Skin of body (tissue), 3 donors: ENCODE measurements at places on chromosomes 1 and 21.

GRCh38 chr1:203682473-203683383 lies 56.1 kb downstream of the ATP2B4 start:
- DNase-seq, result no peak

DNA sequence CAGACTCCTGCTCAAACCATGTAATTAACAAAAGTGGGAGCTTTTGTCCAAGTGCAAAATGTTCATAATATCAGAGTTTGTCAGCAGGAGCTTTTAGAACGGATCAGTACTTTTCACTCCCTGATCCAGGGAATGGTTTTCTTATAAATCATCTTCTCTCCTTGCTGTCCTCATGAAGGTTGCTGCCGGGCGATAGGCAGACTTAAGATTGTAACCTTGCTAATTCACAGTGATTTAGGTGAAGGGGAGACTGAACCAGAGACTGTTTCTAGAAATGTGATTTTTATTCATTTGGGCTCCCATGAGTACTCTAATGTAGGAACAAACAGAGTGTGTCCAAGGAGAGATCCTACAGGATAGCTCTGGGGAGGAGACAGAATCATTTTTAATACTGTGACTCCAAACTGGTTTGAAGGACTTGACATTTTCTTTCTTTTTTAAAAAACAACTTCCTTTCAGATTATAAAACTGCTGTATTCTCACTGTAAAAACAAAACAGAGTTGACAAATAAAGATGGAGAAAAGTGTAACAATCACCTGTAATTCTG lies 23.7 kb downstream of the ELAVL4 start:
- no peak for DNase-seq

DNA sequence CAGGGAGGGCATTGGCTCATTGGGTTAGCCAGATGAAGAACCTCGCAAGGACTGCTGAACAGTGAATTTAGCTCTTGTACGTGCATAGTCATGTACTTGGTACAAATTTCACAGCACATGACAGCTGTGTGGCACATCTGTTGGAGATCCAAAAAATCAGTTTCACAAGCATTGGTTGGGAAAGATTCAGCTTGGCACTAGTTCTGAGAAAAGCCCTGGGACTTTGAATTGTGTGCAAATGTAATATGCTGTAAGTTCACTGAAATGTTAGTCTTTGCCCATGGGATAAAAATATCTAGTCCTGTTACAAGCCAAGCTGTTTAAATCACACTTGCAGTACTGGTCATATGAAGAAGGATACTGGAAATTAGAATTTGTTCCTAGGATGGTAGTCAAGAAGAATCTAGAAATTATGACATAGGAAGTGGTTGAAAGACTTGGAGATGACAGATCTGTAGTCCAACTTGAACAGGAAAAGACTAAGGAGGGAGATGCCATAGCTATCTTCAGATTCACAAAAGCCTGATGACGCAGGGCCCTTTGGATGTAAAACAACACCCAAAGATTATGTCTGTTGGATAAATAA lies 19.2 kb downstream of the LAMC2 start:
- peak; percentile 80 for DNase-seq

DNA sequence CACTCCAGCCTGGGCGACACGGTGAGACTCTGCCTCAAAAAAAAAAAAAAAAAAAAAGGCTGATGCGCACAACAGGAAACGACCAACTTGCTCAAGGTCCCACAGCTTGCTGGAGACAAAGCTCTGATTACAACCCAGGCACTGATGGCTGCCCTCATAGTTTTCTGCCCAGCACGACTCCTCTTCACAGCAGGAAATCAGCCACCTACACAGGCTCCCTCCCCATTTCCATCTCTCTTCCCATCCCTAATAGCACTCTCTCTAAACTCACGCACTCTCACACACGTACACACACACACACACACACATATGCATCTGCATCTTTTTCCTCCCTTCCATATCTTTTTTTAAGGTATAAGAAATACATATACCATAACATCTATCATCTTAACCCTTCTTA lies 153.5 kb upstream of the SOD1 start:
- DNase-seq, result no peak

DNA sequence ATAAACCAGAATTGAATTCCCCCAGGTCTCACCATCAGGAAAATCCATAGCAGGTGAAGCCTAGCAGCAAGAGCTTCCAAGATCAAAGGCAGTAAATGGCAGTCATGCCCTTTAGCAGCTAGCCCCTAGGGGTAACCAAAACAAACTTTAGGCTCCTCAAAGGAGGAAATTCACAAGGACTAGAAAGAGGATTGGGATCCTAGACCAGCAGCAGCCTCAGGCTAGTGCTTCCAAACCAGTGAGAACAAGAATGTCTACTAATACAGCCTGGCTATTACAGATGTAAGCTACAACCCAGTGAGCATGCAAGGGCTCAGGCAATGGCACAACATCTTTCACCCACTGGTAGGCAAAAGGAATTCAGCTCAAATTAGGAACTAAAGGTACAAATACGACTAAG lies 11.1 kb upstream of the RIMKLA start:
- DNase-seq, result no peak

GRCh38 chr21:14911351-14911750 lies 153.4 kb downstream of the NRIP1 start:
- DNase-seq, result no peak

- no peak for DNase-seq
These were observed 91.3 kb downstream of the ZSCAN20 start for GRCh38 chr1:33563699-33564098.

- DNase-seq, result no peak
These were observed 761.0 kb upstream of the CXADR start for GRCh38 chr21:16751695-16752474.

GRCh38 chr1:25716320-25716719 lies 83.7 kb upstream of the SELENON start:
- no peak for DNase-seq

DNA sequence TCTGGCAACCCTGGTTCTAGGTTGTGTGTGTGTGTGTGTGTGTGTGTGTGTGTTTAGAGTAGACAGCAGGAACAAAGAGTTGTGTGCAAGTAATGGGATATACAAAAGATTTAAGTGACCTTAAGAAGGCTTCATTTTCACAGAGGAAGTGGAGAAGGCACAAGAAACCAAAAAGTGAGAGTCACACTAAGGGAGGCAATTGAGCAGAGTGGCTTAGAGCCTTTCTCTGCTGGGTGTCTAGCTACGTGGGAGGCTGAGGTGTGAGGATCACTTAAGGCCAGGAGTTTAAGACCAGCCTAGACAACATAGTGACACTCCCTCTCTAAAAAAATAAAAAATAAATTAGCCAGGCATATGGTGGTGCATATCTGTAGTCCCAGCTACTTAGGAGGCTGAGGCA lies 44.4 kb upstream of the HAO2 start:
- no peak for DNase-seq

GRCh38 chr1:26021647-26022403 lies at the start of gene EXTL1:
Gene EXTL1, plus strand, starts transcription at chr1:26021775. Its CDS starts 872 bp downstream, at chr1:26022647.
- DNase-seq, result peak; percentile 56

GRCh38 chr1:159843459-159843858 lies 16.8 kb downstream of the SLAMF8 start:
- DNase-seq, result no peak

DNA sequence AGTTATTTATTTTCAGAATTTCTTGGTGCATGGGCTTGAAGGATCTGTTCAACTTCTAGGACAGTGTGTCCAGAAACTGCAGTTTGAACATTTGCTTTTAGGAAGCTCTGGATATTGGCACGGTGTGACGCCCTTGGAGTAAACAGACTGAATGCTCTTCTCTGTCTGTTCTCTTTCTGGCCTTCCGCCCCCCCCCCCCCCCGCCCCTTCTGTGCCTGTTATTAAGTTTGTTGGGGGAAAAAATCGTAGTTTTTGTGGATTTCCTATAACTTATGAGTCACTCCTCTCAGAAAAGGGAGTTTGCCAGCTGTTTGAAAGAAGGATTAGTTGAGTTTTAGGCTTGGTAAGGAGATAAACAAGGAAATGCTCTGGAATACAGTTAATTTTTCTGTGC lies 1.2 kb downstream of the KCTD3 start:
- peak; percentile 60 for DNase-seq

DNA sequence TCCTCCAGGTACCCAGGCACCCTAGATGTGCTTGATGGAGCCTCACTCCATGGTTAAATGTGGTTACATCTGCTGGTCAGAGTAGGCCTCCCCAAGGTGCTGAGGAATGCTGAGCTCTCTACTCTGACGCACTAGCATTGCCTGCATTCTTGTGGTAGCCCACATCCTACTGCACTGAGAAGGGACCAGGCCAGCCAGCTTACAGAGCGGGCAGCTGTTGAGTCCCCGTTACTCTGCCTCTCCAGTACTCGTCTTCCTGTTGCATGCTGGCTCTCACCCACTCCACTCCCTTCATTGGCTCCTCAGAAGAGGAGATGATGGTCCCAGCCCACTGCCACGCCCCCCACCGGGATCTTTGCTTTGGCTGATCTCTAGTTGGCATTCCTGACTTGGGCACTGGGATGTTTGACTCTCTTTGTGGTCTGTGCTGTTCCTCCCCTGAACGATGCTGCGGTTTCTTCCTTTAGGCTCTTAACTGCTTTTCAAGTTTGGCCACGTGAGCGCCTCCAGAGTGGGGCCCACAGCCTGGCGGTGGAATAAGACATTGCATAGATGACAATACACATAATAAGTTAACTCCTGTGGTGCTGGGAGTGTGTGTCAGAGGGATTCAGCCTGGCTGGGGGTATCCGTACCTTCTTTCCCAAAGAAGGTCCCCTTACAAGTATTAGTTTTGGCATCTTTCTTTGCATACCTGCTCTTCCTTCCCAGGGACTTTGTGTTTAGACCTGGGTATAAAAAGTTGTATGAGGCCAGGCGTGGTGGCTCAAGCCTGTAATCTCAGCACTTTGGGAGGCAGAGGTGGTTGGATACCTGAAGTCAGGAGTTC lies 18.6 kb downstream of the AZIN2 start:
- DNase-seq, result peak; percentile 77

GRCh38 chr1:61910035-61910434 lies 167.8 kb downstream of the PATJ start:
- no peak for DNase-seq

DNA sequence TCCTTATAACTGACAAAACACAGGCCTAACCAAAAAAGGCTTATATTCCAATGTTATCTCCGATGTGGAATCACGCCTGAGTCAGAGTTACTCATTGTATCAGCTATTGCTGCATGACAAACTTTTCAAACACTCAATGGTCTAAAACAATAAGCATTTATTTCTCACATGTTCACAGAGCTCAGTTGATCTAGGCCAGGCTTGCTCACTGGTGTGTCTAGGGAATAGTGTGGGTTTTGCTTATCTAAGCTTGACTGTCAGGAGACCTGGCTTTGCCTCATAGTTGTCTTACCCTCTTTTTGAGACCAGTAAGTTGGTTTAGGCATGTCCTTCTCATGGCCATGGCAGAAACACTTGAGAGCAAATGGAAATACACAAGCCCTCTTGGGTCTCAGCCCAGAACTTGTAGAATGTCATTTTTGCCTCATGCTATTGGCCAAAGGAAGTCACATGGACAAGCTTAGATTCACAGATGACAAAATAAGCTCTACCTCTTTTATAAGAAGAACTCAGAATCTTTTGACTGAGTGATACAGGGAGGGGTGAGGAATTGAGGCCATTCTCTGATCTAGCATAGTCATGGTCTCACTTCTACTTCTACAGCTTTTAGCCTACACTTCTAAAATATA lies 130.8 kb downstream of the HMCN1 start:
- DNase-seq, result no peak

DNA sequence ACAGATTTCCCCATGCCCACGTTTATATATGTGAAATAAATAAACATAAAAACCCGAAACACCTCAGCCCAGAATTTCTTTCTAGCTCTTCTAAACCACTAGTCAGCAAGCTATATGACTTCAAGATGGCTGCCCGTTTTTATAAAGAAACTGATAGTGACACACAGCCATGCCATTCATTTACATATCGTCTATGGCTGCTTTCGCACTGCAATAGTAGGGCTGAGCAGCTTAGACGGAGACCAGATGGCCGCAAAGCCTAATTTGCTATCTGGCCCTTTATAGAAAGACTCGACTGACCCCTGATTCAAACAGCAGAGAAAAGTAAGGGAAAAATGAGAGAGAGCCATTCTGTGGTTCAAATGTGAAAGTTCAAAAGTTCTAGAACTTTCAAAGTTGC lies 45.7 kb upstream of the FMN2 start:
- no peak for DNase-seq

DNA sequence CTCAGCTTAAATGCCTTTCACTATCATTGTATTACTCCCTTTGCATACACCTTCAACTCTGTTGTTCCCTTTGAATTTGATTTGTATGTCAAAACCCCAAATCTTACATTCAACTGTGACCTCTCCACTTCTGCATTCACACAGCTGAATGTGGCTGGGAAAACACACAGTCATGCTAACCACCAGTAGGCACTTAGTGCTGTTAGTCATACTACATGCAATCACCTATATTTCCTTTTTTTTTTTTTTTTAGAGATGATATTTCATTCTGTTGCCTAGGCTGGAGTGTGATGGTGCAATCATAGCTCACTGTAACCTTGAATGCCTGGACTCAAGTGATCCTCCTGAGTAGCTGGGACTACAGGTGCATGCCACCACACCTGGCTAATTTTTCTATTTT lies 16.2 kb downstream of the BTBD8 start:
- DNase-seq, result no peak

GRCh38 chr1:21666576-21667320 lies 2.4 kb downstream of the RAP1GAP start:
- no peak for DNase-seq

DNA sequence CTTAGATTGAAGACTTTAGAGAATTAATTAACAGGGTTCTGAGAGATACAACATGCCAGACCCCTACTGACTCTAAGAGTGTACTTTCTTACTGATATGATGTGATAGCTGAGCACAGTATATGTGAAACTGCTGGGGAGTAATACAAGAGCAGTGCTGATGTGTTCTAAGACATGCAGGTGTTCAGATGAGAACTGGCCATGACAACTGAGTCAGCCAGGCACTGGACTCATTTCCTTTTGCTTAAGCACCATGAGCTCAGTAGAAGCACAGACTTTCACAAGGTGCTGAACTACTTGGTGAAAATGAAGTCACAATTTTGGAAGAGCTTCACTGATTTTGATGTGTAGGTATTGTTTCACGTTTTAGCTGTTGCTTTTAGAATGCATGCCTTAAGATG lies 15.9 kb upstream of the POGZ start:
- DNase-seq, result no peak

DNA sequence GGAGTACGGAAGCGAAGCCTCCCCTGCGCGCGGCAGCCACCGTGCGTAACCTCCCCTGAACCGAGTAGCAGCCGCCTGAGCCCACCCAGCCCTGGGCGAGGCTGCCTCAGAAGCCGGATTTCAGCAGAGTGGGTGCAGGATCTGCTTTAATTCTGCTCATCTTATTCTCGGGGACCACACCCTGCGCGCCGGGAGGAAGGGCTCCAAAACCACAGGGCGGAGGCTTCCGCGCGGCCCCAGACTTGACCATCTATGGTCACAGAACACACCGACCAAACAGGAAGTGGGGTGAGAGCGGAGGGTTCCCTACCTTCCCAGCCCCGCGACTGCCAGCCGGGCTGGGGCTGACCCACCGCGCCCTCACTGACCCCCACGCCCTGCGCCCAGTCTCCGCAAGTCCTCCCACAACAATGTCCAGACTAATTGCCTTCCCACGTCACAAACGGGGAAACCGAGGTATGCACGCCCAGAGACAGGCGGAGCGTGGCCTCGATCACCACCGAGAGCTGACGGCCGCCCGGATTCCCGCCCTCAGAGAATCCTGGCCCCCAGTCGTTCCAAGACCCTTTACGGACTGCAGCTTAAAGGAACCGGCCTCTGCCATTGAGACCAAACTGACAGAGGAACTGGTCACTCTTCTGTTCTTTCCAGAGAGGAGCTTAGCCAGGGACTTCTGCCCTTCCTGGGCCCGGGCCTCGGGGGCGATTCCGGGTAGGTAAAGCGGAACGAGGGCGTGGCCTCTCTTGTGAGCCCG lies 595 bp upstream of the CAP1 start:
- DNase-seq, result peak; percentile 82
